Inflammatory macrophage treated with lipopolysaccharide for 4 hours (primary cell): ENCODE measurements at places on chromosomes 2 and 18.

- DNase-seq: no peak
Measured at GRCh38 chr2:232731470-232731869, 34.3 kb downstream of the GIGYF2 start.

DNA sequence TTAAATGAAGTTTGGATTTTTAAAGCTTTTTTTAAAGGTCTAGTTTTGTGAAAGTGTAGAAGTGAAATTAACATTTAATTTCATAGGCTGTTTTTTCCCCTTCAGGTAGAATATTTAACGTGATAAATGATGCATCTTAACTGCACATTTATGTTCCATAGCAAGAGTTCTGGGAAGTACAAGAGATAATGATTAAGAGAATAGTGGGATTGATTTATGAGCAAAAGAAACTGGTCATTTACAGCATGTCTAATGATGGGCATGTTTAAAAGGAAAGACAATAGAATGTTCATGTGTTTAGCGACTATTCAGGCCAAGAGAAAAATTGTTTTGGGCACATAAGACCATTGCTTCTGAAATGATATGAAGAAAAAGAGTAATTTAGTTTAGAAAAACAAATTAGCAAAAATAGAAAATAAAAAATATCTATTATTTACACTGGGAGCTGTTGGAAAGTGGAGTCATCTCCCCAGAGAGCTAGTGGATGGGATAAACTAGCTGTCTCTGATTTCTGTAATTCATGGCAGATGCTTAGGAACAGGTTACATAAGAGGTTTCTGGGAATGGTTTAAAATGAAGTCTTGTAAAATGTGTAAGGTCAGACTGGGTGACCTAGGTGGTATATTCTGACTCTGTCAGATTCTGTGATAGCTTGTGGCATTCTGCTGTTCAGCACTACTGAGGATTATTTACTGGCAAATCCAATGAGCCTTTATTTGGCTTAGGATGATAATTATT lies 60.7 kb downstream of the WDR7 start:
- no peak for DNase-seq

DNA sequence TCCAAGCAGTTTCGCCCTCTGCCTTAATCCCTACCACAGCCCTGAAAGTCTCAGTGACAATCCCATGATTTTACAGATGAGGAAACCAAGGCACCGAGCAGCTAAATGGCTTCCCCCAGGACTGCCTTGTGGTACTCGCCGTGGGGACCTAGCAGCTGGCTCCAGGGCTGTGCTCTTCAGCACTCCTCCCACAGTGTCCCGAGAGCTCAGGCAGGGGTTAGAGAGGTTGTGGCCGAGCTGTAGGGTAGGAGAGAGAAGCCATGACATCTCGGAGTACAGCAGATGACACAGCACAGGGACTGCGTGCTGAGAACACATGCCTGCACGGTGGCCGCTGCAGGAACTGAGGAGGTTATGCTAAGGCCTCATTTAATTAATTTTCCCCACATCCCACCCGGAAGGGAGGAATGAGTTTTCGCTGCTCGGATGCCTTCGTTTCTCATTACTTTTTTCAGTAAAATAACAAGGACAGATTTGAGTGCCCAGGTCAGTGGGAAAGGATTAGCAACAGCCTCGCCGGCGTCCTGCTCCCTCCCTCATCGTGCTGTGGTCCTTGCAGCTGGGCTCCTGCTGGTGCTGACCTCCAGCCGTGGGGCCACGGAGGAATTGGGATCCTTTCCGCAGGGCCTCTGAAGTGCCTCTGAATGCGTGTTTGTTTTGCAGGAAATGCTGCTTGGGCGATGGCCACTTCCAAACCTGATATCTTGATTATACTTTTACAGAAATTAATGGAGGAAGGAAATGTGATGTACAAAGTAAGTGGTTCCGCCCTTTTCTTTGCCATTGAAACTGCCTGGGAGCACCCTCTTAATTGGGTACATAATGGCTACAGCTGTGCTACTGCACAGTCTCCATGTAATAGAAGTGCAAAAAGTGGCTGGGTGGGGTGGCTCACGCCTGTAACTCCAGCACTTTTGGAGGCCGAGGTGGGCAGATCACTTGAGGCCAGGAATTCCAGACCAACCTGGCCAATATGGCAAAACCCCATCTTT lies 61.2 kb downstream of the WDSUB1 start:
- DNase-seq: no peak

GRCh38 chr2:25312958-25313710 lies 28.6 kb downstream of the DNMT3A start:
- DNase-seq: no peak

GRCh38 chr2:95022309-95023221 lies 2.9 kb upstream of the MAL start:
- DNase-seq: peak; percentile 58

GRCh38 chr2:191171708-191172355 lies 21.0 kb upstream of the STAT4 start:
- no peak for DNase-seq
